ENCODE measurements at places on chromosomes 5 and 9. TPM values are rescaled to one million over a fixed set of nuclear protein-coding genes. Genes with fewer than 3 reads are reported as not detected.

DNA sequence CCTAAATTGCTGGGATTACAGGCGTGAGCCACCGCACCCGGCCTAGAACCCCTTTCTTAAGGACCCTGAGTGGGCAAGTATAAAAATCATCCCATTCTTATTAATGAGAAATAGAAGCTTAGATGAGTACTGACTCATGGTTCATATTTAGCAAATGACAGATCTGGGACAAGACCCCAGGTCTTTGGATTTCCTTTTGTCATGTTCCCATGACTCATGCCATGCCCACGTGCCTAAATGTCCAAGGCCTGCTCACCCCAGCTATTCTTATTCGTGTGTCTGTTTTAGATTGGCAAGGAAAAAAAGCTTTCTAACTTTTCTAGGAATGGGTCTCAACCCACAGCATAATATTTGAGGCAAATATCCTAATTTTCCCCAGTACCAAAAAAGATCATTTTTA lies 57.7 kb upstream of the RPS23 start:
- no peaks in the 10 kb centered on the region for H3K36me3 ChIP-seq
- H3K27ac ChIP-seq, result no peak overlapping the region
- DNase-seq, result no peak
- peaks cover 4% of the 10 kb centered on the region for H3K4me1 ChIP-seq
- H3K27me3 ChIP-seq, result peaks cover 2% of the 10 kb centered on the region

DNA sequence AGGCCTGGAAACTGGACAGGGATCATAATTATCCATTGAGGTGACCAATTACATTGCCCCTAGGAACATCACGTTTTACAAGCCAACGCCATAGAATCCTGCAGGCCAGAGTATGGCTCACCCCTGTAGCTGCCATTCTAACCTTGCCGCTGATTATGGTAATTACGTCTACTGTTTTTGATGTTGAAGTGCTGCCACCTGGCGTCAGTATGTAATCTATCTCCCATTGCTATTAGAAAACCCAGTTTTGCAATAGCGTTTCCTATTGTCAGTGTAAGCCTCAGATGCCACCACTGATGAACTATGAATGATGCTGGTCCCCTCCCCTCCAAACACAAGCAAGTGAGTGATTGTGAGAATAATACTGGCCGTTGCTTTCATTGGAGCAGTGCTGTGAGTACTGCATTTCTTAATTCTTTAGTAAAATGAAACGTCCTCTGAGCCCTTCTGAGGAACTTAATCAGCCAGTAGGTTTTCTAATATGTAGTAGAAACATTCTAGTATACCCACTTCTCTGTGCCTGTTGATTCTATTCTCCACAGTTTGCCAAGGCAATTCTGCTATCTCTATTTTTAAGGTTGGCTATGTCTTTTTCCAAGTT lies 100.5 kb upstream of the NMUR2 start:
- no peak for DNase-seq
- H3K4me1 ChIP-seq, result peaks cover 2% of the 10 kb centered on the region
- no peak overlapping the region for H3K4me3 ChIP-seq
- no peaks in the 10 kb centered on the region for H3K36me3 ChIP-seq

DNA sequence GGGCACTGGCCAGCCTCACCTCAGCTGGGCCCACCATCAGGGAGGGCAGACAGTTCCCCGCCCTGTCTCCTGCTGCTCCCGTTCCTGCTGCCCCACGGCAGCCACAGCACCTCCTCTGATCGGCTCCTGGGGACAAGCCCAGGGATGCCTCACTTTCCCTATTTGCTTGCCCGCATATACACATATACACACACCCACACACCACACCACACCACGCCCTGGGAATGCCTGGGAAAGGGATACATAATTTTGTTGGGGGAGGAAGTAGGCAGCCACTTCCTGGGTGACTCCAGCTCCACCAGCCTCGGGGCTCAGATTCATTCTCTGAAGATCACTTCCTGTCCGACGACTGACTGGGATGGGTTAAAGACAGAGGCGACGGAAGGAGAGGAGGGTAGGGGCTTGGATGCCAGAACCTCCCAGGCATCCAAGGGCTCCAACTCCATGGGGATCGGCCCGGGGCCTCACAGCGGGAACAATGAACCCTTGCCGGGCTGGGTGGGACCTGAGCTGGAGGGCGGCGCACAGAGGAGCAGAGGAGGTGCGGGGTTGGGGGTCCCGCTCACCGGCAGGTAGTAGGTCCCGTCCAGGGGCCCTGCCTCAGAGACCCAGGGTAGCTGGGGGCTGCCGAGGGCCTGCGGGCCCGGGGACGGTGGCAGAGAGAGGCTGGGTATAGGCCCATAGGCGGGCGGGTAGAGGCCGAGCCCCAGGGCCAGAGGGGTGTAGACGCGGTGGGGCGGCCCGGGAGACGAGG lies 2.0 kb upstream of the MZB1 start:
- H3K27ac ChIP-seq, result peak overlapping the region; percentile 100
- peak overlapping the region; percentile 99 for H3K4me3 ChIP-seq
- peaks cover 10% of the 10 kb centered on the region for H3K36me3 ChIP-seq
- peaks cover 48% of the 10 kb centered on the region for H3K4me1 ChIP-seq
- H3K27me3 ChIP-seq, result no peaks in the 10 kb centered on the region
- no peak for DNase-seq

GRCh38 chr9:76662476-76663281 lies 101.6 kb upstream of the PCA3 start:
- no peak overlapping the region for H3K4me3 ChIP-seq
- H3K27ac ChIP-seq, result no peak overlapping the region
- DNase-seq, result no peak
- H3K4me1 ChIP-seq, result peaks cover 15% of the 10 kb centered on the region
- no peaks in the 10 kb centered on the region for H3K36me3 ChIP-seq

FCN1 gene
- total RNA-seq, result 2.3 TPM

DNA sequence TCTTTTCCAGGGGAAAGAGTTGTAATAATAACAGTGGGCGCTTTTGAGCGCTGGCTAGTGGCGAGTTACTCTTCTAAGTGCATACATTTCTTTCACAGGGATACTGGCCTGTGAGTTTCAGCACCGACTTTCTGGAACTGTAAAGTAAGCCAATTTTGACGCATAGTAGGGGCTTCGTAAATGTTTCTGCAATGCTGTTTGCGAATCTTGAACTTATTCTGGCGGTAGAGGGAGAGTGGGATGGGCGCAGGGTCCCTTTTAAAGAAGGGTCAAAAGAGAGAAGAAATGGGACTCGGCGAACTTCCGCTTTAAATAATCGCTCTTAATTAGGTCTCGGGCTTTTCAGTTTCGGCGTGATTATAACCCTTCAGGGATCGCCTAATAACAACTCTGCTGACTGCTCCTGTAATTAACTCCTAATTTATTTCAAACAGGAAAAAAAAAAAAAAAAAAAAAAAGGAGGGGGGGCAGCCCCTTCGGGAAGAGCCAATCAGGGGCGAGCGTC lies 351 bp upstream of the MSX2 start:
- peak overlapping the region; percentile 80 for H3K4me3 ChIP-seq
- peaks cover 92% of the 10 kb centered on the region for H3K27me3 ChIP-seq
- DNase-seq, result no peak
- peak overlapping the region; percentile 80 for H3K27ac ChIP-seq
- peaks cover 6% of the 10 kb centered on the region for H3K36me3 ChIP-seq

GRCh38 chr9:121557581-121558447 lies 58.2 kb upstream of the GGTA1 start:
- peak overlapping the region; percentile 28 for H3K27ac ChIP-seq
- peak overlapping the region; percentile 35 for H3K4me3 ChIP-seq
- peak; percentile 53 for DNase-seq
- H3K27me3 ChIP-seq, result peaks cover 10% of the 10 kb centered on the region

DNA sequence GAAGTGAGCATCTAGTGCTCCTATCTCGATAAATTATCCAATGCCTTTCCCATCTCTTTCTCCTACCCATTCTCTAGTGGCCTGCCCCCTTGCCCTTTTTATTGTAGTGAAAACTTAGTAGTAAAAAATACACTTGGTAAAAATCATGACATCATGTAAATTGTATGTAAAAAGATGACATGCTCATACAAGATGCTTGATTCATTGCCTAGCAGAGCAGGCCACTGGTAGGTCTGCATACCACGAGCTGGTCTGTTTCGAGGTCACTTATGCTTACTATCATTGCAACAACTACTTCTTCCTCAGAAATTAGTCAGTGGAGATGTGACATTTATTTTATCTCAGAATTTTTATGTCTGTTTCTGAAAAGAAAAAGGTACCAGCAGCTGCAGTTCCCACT lies 177.3 kb downstream of the C9orf152 start:
- DNase-seq, result no peak
- H3K27ac ChIP-seq, result no peak overlapping the region
- peaks cover 13% of the 10 kb centered on the region for H3K27me3 ChIP-seq
- H3K4me3 ChIP-seq, result no peak overlapping the region
- H3K36me3 ChIP-seq, result no peaks in the 10 kb centered on the region
- peaks cover 11% of the 10 kb centered on the region for H3K4me1 ChIP-seq
